NCI-H774 (cell line): ENCODE measurements at places on chromosomes 13 and 19.

DNA sequence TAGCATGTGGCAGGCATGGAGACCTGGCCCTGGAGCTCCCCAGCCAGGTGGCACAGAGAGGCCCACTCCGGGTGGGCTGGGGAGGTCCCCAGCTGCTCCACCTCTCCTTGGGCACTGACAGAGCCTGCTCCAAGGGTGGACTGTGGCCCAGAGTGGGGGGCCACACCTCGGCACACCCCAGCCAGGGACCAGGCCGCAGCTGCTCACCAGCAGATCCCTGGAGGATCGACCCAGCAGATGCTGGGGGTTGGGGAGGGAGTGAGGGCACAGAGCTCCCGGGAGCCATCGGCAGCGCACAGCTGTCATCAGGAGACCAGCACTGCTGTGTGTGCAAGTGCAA is 72.0 kb upstream of the KCTD15 start:
- no peak for DNase-seq

- no peak for DNase-seq
Measured at GRCh38 chr13:20873348-20873747, 29.2 kb downstream of the XPO4 start.

- no peak for DNase-seq
Measured at GRCh38 chr19:15621801-15622200, 6.8 kb downstream of the CYP4F8 start.

DNA sequence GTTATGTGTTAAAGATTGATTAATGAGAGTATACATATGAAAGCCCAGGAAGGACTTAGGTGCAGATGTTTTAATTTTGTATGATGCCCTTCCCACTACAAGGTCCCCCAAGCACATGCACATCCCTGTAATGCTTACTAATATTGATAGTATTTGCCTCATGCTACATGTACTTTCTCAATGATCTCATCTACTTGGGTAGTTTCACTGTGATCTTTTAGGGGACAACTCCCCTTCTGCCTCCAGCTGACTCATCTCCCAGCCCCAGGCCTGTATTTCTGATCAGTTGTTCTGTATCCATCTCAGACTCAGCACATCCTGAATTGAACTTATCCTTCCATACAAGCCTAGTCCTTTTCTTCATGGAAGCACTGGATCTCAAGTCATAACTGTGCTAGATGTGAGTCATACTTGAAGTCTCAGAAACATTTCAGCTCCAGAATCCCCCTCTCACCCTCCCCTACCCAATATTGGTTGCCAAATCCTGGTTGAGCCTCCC is 49.4 kb upstream of the INTS6 start:
- DNase-seq = no peak

GRCh38 chr19:33063356-33063752 is 1.3 kb downstream of the RHPN2 start:
- no peak for DNase-seq

DNA sequence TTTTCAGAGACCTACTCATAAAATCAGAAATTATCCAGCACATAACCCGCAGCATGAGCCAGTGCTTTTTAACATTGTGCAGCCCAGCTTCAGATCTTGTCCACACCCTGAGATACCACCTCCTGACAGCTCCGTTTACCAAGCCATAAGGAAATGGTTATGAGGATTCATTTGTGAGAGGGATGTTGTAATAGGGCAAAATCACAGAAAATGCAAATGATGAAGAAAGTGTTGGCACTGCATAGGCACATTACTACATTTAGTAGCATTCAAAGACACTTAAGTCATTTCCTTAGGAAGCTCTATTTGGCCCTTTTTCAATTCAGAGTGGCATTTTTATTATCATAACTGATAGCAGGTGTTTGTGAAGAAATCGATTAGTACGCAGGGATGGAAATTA is 277.5 kb downstream of the DNAJC15 start:
- no peak for DNase-seq

GRCh38 chr13:97946951-97947588 is 6.4 kb upstream of the IPO5 start:
- DNase-seq = no peak

- DNase-seq = no peak
Measured at GRCh38 chr19:662207-662961, 630 bp downstream of the RNF126 start.

DNA sequence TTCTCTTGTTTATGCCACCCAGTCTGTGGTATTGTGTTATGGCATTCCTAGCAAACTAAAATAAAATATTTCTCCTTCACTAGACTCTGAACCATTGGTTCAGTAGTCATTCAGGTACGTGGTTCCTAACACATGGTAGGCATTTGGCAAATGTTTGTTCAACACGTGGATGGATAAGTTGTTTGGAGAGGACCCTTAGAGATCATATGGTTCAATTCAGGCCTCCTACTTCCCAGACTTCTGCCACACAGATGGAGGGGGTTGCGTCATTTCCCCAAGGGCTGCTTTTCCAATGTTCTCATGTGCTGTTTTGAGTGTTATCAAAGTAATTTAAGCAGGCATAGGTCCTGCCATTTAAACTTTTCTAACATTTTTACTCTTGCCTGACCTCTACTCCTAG is 6.7 kb downstream of the CXCL17 start:
- no peak for DNase-seq

DNA sequence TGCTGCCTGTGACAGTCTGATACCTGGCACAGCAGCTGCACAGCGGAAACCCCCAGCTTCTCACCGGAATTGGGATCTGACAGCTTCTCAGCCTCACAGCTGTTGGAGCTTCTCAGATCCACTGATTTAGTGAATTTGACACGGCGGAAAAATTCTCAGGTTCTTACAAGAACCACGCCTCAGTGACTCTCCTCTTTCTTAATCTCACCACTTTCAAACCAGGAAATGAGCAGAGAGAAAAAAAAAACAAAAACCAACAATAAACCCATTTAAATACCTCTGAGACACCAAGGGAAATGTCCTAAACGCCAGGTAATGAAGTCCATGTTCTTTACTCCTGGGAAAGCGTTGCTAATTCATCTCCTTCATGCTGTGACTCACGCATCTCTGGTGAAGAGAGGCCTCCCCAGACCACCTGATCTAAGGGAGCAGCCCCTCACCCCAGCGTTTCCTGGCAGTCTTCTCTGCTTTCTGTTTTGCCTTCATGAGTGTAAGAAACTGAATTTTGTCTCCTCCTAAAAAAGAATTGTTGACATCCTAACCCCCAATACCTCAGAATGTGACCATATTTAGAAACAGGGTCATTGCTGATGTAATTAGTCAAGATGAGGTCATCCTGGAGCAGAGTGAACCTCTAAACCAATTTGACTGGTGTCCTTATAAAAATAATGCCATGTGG is 15.9 kb upstream of the IZUMO2 start:
- DNase-seq = no peak

GRCh38 chr19:46736531-46737297 is 9.1 kb upstream of the FKRP start:
- DNase-seq = no peak

DNA sequence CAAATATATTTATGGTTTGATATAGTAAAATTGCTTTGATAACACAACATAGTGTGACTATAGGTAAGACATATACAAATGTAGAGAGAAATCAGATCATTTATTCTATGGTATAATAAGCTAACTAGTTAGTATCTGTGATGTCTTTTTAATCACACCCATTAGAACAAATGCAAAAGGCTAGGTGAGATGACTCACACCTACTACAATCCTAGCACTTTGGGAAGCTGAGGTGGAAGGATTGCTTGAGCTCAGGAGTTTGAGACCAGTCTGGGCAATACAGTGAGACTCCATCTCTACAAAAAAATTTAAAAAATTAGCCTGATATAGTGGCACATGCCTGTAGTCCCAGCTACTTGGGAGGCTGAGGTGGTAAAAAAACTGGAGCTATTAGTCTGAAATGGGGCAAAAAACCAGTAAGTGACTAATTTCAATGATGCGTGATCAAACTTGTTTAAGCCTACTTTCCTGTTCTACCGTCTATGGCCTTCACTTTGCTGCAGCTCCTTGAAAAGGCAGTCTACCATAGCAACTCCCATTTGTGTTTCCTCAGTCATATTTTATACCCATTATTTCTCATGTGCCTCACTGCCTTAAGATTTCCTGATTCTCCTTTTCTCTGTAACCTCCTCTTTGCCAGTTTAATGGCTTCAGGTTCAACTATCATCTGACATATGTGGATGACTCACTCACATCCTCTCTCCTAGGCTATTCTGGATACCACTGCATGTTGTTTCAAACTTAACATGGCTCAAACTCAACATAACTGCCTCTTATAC is 12.5 kb downstream of the ALG5 start:
- no peak for DNase-seq

- no peak for DNase-seq
Measured at GRCh38 chr19:15337202-15337601, 4.9 kb upstream of the BRD4 start.

DNA sequence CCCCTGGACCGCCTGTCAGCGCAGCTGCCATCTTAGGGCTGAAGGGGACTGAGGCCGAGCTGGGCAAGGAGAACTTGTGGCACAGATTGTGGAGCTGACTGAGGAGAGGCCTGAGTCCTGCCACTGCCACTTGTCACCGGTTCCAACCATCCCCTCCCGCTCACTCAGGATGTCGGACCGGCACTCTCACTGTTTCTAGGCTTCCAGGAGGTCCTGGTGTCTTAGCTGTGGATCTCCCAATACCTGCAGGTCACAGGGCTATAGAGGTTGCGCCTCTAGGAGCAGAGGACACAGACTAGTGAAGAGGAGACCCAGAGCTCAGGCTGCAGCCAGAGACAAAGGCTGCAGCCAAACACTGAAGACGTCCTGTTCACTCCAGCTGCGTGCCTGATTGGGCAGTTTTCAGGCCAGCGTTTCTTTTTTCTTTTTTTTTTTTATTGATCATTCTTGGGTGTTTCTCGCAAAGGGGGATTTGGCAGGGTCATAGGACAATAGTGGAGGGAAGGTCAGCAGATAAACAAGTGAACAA is 15.3 kb upstream of the ZNF486 start:
- DNase-seq = no peak

- no peak for DNase-seq
Measured at GRCh38 chr19:2557093-2557440, 81.1 kb downstream of the GADD45B start.

- DNase-seq = no peak
Measured at GRCh38 chr13:21723807-21724505, 53.1 kb downstream of the FGF9 start.

DNA sequence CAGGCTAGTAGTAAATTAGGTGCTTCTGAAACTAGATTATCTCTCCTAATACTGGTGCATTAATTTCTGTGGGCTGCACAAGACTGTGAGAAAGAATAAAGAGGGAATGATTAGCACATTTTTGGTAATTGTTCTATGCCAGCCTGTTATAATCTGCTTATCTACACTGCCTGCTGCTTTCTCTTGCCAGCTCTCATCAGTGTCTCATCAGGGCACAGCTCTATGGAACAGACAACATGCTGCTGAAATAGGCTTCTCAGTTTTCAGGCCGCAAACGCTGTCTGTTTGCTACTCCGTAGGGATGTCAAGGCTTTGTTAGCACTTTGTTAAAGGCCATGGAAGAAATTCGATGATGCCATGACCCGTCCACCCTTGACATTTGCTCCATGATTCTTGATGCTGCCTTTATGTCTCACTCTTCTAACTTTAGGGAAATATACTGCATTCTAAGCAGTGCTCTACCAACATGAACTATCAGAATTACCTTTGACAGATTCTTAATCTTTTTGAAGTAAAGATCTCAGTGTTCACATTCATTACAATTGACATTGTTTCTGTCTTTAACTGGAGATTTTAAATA is 84.0 kb upstream of the PRR20A start:
- DNase-seq = no peak

- no peak for DNase-seq
Measured at GRCh38 chr19:31185261-31185660, 164.0 kb downstream of the TSHZ3 start.

GRCh38 chr13:50687545-50687944 is 155.9 kb downstream of the DLEU7 start:
- no peak for DNase-seq

GRCh38 chr13:79427883-79428282 is 21.8 kb upstream of the RBM26 start:
- DNase-seq = no peak

GRCh38 chr13:29925457-29926097 is 75.2 kb upstream of the UBL3 start:
- peak; percentile 9 for DNase-seq

GRCh38 chr13:95136638-95137037 is 164.6 kb downstream of the ABCC4 start:
- DNase-seq = no peak

- no peak for DNase-seq
Measured at GRCh38 chr13:48561466-48562235, 28.8 kb upstream of the RCBTB2 start.

- DNase-seq = no peak
Measured at GRCh38 chr19:19540064-19540714, 2.1 kb downstream of the CILP2 start.

- DNase-seq = no peak
Measured at GRCh38 chr19:38691938-38692457, 44.5 kb downstream of the ACTN4 start.

GRCh38 chr13:63299866-63300394 is 1884.3 kb upstream of the PCDH20 start:
- no peak for DNase-seq

DNA sequence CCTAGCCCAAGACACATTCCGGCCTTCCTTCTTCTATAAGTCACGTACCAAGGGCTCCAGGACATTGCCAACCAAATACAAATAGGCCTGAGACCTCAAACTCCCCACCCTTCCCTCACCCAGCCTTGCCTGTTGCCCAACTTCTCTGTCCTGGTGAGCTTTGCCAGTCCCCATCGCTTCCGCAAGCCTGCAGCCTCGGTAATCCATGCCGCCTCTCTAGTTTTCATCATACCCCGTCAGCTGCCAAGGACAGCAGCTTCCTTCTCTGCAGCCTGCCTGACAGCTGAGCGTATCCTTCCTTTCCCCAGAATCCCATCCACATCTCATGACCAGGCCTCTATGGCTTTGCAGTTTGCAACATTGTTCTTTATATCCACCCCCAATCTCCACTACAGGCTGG is 36.6 kb upstream of the POMP start:
- no peak for DNase-seq

DNA sequence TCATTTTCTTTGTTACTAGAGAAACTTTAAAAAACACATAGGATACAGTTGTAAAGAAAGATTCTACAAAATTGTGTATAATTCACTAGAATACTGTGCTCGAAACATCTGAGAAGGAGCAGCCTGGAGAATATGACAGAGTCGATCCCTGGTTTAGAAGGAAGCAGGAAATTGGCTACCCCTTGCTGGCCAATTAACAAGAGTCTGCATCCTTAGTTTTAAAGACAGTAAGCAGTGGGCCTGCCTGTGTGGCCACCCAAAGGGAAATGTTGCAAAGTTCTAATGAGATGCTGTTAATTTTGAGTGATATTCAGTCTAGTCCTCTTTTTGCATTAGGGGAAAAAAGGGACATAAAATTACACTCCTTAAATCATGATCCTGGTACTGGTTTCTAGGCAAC is 988.6 kb downstream of the PCDH17 start:
- no peak for DNase-seq
